ENCODE measurements at places on chromosomes 2 and 18.

DNA sequence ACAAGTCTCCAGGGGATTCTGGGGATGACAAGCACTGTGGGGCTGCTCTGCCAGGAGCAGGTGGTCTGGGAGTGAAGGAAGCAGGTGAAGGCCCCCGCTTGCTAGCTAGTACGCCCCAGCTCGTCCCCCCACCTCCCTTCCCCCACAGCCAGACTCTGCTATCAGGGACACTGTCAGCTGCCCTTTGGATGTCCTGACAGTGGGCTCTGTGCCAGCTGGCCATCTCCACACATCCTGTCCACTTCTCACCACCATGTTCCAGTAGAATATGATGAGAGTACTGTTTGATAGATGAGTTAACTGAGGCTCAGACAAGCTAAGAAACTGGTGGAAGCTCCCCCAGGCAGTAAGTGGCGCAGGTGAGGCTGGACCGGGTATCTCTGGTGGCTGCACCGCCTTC lies 276.2 kb downstream of the CELF4 start:
- H3K27ac ChIP-seq = no peak overlapping the region
- DNase-seq = no peak
- no peaks in the 10 kb centered on the region for H3K4me1 ChIP-seq
- H3K4me3 ChIP-seq = no peak overlapping the region
- peaks cover 22% of the 10 kb centered on the region for H3K27me3 ChIP-seq

- DNase-seq = peak; percentile 76
- no peaks in the 10 kb centered on the region for H3K36me3 ChIP-seq
- H3K27ac ChIP-seq = peak overlapping the region; percentile 96
- peak overlapping the region; percentile 94 for H3K4me3 ChIP-seq
- no peaks in the 10 kb centered on the region for H3K27me3 ChIP-seq
Observed at GRCh38 chr2:237693291-237693994, 66.1 kb downstream of the LRRFIP1 start.

DNA sequence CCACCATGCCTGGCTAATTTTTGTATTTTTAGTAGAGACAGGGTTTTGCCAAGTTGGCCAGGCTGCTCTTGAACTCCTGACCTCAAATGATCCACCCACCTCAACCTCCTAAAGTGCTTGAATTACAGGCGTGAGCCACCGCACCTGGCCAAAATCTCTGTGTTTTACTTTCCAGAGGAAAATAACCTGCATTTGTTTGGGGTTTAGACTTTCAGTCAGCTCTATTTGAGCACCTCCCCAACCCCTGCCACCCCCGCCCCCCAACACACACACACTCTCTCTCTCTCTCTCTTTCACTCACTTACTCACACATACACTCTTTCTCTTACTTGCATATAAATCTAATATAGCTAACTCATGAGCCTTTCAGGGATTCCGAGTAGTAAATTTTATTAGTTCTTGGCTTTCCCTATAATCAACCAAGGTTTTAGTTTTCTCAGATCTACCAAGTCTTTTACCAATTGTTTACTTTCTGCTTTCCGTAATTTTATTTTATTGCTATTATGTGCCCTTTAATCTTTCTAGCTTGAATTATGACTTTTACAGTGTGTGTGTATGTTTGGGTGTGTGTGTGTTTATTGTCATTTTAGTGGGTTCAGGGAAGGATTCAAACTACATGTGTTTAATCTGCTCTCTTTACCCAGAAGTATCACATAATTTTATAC lies 24.5 kb downstream of the MFSD6 start:
- H3K4me1 ChIP-seq = peaks cover 10% of the 10 kb centered on the region
- no peaks in the 10 kb centered on the region for H3K27me3 ChIP-seq
- no peak overlapping the region for H3K27ac ChIP-seq
- DNase-seq = no peak
- no peak overlapping the region for H3K4me3 ChIP-seq

- no peak overlapping the region for H3K4me3 ChIP-seq
- H3K27ac ChIP-seq = no peak overlapping the region
- DNase-seq = no peak
- no peaks in the 10 kb centered on the region for H3K36me3 ChIP-seq
Observed at GRCh38 chr2:40039549-40039948, 260.5 kb upstream of the THUMPD2 start.

DNA sequence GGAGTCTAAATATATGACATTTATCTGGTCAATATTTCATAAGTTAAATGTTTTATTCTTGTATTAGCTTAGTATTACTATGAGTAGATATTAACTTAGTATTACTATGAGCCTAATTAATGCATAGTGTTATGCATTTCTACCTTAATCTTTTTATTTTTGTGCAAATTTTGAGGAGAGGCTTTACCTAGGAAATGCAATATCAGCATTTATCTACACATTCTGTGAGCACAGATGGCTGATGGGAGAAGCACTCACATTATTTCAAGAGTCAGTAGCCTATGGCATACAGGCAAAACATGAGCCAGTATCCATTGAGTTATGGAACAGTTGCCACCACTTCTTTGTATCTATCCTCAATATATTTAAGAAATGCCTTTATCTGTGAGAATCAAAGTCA lies 404.6 kb upstream of the KCNJ3 start:
- no peak for DNase-seq
- no peak overlapping the region for H3K27ac ChIP-seq
- no peaks in the 10 kb centered on the region for H3K27me3 ChIP-seq
- no peaks in the 10 kb centered on the region for H3K4me1 ChIP-seq

DNA sequence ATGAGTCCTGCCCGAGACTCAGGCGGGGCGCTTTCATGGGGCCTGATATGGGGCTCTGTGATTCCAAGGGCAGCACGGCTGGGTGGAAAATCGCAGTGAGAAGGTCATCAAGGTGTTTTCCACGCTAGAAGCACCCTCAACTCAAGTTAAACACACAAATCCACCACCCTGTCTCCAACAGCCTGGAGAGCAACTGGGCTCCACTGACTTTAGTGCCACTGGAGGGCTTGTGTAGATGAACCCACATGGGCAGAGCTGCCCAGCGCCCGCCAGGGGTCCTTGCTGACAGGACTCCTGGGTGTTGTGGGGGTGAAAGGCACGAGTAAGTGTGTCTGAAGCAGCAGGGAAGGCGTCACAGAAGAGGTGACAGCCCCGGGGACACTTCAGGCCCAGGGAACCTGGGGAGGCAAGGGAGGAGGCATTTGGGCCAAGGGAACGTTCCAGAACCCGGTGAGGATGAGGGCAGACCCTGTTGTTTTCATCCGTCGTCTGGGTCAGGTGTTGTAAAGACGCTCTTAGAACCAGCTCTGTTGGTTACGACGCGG lies 51.8 kb upstream of the CTDP1 start:
- no peaks in the 10 kb centered on the region for H3K27me3 ChIP-seq
- H3K4me1 ChIP-seq = peaks cover 5% of the 10 kb centered on the region
- no peak overlapping the region for H3K4me3 ChIP-seq
- no peak overlapping the region for H3K27ac ChIP-seq
- H3K36me3 ChIP-seq = no peaks in the 10 kb centered on the region

DNA sequence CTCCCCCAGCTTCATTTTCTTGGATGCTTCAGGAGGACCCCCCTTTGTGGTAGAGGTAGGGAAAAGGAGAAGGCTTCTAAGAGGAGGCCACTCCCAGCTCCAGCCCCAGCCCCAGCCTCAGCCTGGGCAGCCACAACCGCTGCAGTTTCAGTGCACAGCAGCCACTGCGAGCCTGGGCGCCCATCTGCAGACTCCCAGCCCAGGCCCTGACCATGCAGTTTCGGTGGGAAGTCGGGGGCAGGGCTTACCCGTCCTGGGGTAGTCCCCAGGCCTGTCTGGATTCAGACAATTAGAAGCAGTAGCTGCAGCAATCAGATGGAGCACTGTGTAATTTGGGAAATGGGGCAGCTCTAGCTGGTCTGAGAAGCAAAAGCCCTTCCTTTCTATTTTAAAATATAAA lies 28.6 kb downstream of the ITM2C start:
- H3K36me3 ChIP-seq = no peaks in the 10 kb centered on the region
- no peak for DNase-seq
- peaks cover 9% of the 10 kb centered on the region for H3K27me3 ChIP-seq
- H3K4me3 ChIP-seq = no peak overlapping the region
- no peak overlapping the region for H3K27ac ChIP-seq

- H3K36me3 ChIP-seq = no peaks in the 10 kb centered on the region
- no peak overlapping the region for H3K27ac ChIP-seq
- DNase-seq = no peak
- H3K27me3 ChIP-seq = no peaks in the 10 kb centered on the region
Observed at GRCh38 chr2:52077159-52077558, 1045.2 kb upstream of the NRXN1 start.

- H3K36me3 ChIP-seq = no peaks in the 10 kb centered on the region
- no peak overlapping the region for H3K4me3 ChIP-seq
- DNase-seq = no peak
- no peaks in the 10 kb centered on the region for H3K4me1 ChIP-seq
- H3K27ac ChIP-seq = no peak overlapping the region
- no peaks in the 10 kb centered on the region for H3K27me3 ChIP-seq
Observed at GRCh38 chr2:108330979-108331378, 42.3 kb downstream of the SULT1C2 start.

DNA sequence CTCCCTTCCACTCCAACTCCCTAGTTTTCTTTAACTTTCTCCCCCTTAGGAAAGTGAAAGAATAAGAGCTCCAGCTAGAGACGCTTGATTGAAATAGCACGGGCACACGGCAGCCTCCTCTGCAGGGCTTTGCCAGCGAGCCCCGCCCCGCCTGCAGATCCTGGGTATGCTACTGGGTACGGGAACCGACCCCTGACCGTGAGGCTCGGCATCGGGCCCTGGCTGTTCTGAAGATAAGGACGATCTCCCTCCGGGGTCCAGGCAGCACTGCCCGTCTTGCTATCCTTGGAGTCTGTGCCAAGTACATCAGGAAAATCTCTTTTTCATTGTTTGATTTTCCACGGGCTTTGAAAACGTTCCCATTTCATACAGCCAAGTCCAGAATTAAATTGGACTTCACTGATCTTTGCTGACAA lies 284.5 kb downstream of the MTX2 start:
- H3K4me3 ChIP-seq = peak overlapping the region; percentile 39
- no peaks in the 10 kb centered on the region for H3K36me3 ChIP-seq
- H3K27ac ChIP-seq = peak overlapping the region; percentile 21
- peaks cover 15% of the 10 kb centered on the region for H3K27me3 ChIP-seq

GRCh38 chr2:9961013-9961412 lies 9.5 kb downstream of the GRHL1 start:
- no peaks in the 10 kb centered on the region for H3K27me3 ChIP-seq
- no peak for DNase-seq

GRCh38 chr2:32553829-32554432 lies 73.9 kb upstream of the TTC27 start:
- H3K4me3 ChIP-seq = no peak overlapping the region
- H3K36me3 ChIP-seq = peaks cover 6% of the 10 kb centered on the region
- DNase-seq = no peak
- no peaks in the 10 kb centered on the region for H3K4me1 ChIP-seq
- no peak overlapping the region for H3K27ac ChIP-seq
- no peaks in the 10 kb centered on the region for H3K27me3 ChIP-seq
